ENCODE measurements at places on chromosomes 5 and 9. TPM values are rescaled to one million over a fixed set of nuclear protein-coding genes. Genes with fewer than 3 reads are reported as not detected.

SEC61B gene
- 155 TPM for total RNA-seq

WASHC1 gene
- total RNA-seq: 2.2 TPM

PFN3 gene
- not detected for total RNA-seq

CNTNAP3B gene
- total RNA-seq: 6.4 TPM

HTR4 gene
- total RNA-seq: not detected

ANKRD34B gene
- not detected for total RNA-seq

CNTNAP3 gene
- 25.7 TPM for total RNA-seq

HAVCR2 gene
- total RNA-seq: 0.36 TPM

SPINK1 gene
- not detected for total RNA-seq

ADAM19 gene
- total RNA-seq: 11.2 TPM

GPX3 gene
- total RNA-seq: 53.1 TPM

PCAT7 gene
- 0.09 TPM for total RNA-seq

FSD1L gene
- 7.0 TPM for total RNA-seq

ARSI gene
- 2.1 TPM for total RNA-seq

FBN2 gene
- 45.1 TPM for total RNA-seq

SPRY4 gene
- 1.3 TPM for total RNA-seq

SLC36A3 gene
- total RNA-seq: not detected
